A549 (cell line): ENCODE measurements at places on chromosomes 11 and 22. TPM values are rescaled to one million over a fixed set of nuclear protein-coding genes. Genes with fewer than 3 reads are reported as not detected.

LINC01488 gene
- polyA plus RNA-seq, result 0.05 to 0.11 TPM (median 0.09 TPM) in 3 replicates

DNA sequence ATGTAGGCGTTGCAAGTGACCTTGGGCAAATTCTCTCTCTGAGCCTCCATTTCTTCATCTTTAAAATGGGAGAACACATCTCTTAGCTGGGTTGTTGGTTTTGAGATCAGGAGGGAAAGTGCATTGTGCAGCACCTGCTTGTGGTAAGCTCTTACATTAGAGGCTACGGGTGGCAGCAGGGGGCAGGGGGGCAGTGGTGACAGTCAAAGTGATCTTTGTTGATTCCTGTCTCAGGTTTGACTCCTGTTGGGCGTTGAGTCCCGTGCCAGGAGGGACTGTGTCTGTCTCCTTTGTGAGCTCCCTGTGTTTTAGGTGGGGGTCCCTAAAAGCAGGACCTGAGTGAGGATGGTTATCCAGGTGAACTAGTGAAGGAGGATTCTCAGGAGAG, 101.7 kb downstream of the TP53I11 start:
- no peak for DNase-seq

DNA sequence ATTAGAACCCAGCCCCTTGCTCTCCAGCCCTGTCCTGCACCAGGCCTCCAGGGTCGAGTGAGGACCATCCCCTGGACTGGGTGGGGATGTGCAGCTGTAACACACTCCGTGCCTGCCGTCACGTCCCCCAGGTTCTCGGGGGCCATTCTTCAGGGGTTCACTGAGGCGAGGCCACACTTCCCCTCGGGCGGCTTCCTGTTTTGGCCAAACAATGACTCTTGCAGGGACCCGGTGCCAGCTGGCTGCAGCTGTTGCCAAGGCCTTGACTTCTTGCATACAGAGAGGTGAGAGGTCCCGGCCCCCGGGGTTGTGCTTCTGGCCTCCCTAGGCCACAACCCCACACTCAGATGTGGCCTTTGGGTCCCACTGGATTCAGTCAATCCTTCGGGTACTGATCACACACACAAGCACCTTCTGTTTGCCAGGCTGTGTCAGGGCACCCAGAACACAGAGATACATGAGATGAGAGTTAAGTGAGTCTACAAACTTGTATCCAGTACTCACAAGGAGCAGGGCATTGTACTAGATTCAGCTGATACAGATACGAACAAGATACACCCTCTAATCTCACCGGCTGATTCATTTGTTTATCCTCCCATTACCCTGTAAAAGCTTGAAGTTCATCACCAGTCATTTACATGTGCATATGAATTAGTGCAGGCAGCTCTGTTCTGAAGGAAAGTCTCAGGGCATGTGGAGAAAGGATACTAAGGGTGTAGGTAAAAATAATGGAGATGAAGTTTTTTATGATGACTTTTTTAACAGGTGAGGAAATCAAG, 32.9 kb downstream of the LRRC32 start:
- DNase-seq, result no peak

GRCh38 chr11:127000981-127001380, 411 bp upstream of the KIRREL3 start:
- no peak for DNase-seq

MMP13 gene
- polyA plus RNA-seq, result not detected in 3 replicates

GRCh38 chr11:128725630-128726319, 31.9 kb downstream of the FLI1 start:
- DNase-seq, result no peak

GRCh38 chr11:117281159-117281558, 10.0 kb upstream of the BACE1-AS start:
- DNase-seq, result peak; percentile 11

MUC2 gene
- polyA plus RNA-seq, result 0.03 TPM in 3 replicates

MYO18B gene
- 0.01 to 0.05 TPM in 2 of 3 replicates, not detected in the other for polyA plus RNA-seq

- no peak for DNase-seq
Observed at GRCh38 chr22:20578192-20578591, 70.8 kb downstream of the MED15 start.

NCR3LG1 gene
- polyA plus RNA-seq, result 1.1 to 1.4 TPM (median 1.3 TPM) in 3 replicates

SSH3 gene
- polyA plus RNA-seq, result 18.6 to 24.1 TPM (median 23.8 TPM) in 3 replicates

- no peak for DNase-seq
Observed at GRCh38 chr11:114116357-114116756, 56.8 kb downstream of the ZBTB16 start.

- no peak for DNase-seq
Observed at GRCh38 chr11:9693801-9694553, 30.1 kb downstream of the SWAP70 start.

GPHA2 gene
- not detected in 3 replicates for polyA plus RNA-seq

- no peak for DNase-seq
Observed at GRCh38 chr11:134332189-134332631, 422 bp downstream of the GLB1L2 start.

- no peak for DNase-seq
Observed at GRCh38 chr11:94025690-94026394, 4.7 kb downstream of the HEPHL1 start.

DNA sequence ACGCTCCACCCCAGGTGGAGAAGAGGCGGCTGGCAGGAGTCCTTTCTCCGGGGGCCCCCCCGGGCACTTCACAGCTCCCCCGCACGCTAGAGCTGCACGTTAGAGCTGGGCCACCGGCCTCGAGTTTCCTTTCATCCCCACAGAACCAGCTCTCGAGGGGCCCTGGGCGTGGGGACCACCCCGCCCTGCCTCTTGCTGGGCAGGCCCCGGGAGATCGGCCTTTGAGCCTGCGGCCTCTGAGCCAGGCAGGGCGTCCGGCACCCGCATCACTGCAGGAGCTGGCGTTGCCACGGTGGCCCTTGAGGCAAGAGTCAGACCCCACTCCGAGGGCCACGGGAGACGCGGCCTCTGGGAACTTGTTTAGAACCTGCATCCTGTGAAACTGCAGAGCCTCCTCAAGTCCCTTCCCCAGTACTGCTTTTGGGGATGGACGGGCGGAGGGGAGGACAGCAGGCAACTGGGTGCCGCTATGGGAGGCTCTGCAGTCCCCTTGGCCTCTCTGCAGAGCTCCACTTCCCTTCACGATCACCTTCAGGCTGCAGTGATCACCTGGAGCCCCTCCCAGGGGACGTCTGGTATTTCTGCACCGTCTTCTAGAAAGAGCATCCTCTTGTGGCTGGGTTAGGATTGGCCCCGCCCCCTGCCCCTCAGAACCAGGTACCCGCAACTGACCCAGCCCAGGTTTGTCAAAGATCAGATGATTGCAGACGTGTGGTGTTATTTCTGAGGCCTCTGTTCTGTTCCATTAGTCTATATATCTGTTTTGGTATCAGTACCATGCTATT, 13.9 kb upstream of the GAL start:
- no peak for DNase-seq

DNA sequence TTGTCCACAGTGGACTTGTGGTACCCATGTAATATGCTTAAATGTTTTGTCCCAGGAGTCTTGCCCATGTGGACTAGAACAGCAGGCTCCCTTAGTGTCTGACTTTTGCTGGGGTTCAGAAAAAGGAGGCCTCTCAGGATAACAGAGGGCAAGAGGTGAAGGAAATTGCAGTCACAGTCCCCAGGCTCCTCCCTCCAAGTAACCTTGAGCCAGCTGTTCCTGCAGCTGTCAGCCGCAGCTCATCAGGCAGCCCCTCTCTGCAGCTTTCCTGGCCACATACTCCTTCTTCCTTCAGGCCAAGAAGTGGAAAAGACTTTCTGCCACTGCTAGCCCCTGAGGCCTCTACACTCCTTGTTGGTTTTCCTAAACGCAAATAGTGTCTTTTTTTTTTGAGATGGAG, 6.3 kb upstream of the MYO18B start:
- DNase-seq, result no peak

DNA sequence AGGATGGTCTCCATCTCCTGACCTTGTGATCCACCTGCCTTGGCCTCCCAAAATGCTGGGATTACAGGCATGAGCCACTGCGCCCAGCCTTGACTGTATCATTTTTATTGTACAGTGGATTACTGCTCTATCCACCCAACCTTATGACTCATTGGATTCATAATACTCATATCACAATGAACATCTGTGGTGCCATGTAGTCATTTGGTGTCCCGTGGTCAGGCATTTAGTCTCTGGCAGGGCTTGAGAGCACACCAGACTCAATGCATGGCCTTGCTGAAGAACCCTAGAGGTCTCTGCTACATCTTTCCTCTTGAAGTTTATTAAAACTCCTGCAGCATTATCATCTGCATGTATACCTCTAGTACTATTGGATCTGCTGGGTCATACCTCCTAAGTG, 98.0 kb upstream of the LDLRAD3 start:
- DNase-seq, result no peak

- DNase-seq, result no peak
Observed at GRCh38 chr11:20719821-20720220, 50.4 kb downstream of the NELL1 start.

- DNase-seq, result no peak
Observed at GRCh38 chr22:37242395-37242918, 1.6 kb downstream of the RAC2 start.

GRCh38 chr11:112583261-112583893, 322.7 kb upstream of the PLET1 start:
- DNase-seq, result no peak

OR2D2 gene
- polyA plus RNA-seq, result not detected in 3 replicates

ANKK1 gene
- polyA plus RNA-seq, result 0.03 TPM in 1 of 3 replicates, not detected in the others

DNA sequence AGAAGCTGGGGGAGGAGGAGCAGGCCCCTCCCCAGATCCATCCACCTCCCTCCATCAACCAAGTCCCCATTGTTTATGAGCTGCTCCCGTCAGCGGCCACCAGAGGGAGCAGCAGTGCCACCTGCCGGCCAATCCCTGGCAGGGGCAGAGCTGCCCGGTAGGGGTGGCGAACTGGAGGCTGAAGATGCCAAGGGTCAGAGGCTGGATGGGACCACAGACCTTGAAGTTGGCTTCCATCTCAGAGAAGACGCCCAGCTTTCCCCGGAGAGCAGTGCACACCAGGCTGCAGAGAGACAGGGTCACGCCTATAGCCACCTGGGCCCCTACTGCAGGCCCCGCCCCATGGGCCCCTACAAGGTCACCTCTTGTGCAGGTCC, 3.6 kb downstream of the FIBP start:
- DNase-seq, result peak; percentile 83

DNA sequence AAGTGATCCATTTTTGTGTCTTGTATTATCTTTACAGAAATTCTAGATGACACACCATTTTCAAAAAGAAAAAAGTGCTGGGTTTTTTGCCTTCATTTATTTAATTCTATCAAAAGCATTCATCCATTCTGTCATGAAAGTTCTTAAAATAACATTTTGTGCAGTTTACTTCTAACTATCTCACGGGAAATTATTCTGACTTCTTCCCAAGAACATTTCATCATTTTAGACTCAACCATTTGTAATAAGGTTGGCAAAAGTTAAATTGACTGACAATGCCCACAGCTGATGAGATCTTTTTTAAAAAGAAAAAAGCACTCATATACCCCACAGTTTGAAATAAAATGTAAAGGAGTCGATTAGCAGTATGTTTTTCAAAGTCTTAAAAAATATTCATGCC, 68.5 kb downstream of the SBF2 start:
- no peak for DNase-seq

DNA sequence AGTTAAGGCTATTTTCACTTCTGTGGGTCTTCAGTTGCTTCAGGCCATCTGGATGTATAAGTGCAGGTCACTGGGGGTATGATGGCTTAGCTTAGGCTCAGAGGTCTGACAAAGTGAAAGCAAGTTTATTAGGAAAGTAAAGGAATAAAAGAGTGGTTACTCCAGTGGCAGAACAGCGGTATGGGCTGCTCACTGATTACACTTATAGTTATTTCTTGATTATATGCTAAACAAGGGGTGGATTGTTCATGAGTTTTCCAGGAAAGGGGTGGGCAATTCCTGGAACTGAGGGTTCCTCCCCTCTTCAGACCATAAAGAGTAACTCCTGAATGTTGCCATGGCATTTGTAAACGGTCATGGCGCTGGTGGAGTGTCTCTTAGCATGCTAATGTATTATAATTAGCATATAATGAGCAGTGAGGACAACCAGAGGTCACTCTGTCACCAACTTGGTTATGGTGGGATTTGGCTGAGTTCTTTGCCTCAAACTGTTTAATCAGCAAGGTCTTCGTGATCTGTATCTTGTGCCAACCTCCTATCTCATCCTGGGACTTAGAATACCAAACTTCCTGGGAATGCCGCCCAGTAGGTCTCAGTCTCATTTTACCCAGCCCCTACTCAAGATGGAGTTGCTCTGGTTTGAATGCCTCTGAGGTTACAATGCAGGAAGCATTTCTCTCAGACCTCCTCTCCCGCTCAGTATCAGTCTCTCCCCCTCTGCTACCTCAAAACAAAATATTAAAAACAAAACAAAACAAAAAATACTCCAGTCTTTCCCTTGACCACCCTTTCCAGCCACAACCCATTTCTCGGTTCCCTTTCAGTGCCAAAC, 106.6 kb upstream of the SLC22A12 start:
- no peak for DNase-seq

FZD4 gene
- 0.61 to 0.67 TPM (median 0.66 TPM) in 3 replicates for polyA plus RNA-seq

CABP7 gene
- polyA plus RNA-seq, result 0.13 to 0.17 TPM (median 0.15 TPM) in 3 replicates

PGA3 gene
- polyA plus RNA-seq, result not detected in 3 replicates

TECTA gene
- 0.05 to 0.12 TPM (median 0.05 TPM) in 3 replicates for polyA plus RNA-seq

SLC5A1 gene
- polyA plus RNA-seq, result 0.01 to 0.03 TPM in 2 of 3 replicates, not detected in the other

GRM5 gene
- polyA plus RNA-seq, result 0.01 TPM in 2 of 3 replicates, not detected in the other

DNA sequence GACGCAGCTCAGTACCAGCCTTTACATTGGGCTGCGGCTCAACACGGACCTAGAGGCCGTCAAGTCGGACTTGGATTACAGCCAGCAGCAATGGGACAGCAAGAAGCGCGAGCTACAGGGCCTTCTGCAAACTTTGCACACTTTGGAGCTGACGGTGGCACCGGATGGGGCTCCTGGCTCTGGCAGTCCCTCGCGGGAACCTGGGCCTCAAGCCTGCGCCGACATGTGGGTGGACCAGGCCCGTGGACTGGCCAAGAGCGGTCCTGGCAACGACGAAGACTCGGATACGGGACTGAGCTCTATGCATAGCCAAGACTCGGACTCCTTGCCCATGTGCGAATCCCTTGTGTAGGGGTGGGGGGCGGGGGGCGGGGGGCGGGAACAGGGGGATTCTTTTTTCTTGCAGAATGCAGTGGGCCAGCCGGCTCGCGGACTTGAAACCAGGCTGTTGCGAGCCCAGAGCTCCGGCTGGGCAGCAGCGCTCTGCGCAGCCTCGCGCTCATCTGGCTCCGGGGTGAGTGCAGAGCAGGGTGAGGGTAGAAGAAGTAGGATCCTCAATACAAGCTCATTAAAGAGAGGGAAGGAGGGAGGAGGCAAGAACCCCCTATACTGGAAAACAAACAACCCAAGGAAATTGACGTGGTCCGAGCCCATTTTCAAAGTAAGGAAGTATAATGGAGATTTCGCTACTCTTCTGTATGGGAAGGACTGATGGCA, 1.8 kb downstream of the RASSF10 start:
- no peak for DNase-seq

DNA sequence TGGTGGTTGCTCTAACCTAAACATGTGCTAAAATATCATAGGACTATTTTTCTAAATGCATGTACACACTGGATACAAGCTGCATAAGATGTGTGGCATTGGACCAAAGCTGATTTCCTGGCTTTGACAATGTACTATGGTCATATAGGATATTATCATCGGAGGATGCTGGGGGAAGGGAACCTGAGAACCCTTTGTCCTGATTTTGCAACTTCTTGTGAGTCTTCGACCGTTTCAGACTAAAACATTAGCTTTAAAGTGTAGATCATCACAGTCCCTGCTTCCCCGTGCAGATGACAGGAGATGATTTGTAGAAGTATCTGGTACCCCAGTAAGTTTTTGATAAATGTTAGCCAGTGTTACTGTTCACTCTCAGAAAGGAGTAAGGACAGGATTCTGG, 554.7 kb downstream of the MIAT start:
- no peak for DNase-seq

ANGPTL5 gene
- not detected in 3 replicates for polyA plus RNA-seq
